Stimulated activated CD8-positive, alpha-beta memory T cell treated with anti-CD3 and anti-CD28 coated beads, Interleukin-15, amount 100 ng/mL, for 48 hours (primary cell): ENCODE measurements at places on chromosomes 12 and 14.

GRCh38 chr14:106803379-106803778 is 1277.0 kb downstream of the TMEM121 start:
- no peak for DNase-seq

DNA sequence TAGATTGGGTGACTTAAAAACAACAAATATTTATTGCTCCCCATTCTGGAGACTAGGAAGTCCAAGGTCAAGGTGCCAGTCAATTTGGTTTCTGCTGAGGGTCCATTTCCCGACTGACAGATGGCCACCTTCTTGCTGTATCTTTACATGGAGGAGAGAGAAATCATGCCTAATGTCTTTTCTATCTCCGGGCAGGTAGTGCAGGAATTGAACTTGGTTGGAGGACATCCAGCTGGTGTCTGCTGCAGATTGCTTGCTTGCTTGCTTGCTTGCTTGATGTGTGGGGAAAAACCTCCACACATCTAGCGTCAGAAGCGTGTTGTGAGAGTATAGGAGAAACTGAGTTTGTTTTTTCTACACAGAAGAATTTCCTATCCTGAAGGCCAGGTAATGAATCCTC is 561.4 kb downstream of the DIO2 start:
- DNase-seq, result no peak

DNA sequence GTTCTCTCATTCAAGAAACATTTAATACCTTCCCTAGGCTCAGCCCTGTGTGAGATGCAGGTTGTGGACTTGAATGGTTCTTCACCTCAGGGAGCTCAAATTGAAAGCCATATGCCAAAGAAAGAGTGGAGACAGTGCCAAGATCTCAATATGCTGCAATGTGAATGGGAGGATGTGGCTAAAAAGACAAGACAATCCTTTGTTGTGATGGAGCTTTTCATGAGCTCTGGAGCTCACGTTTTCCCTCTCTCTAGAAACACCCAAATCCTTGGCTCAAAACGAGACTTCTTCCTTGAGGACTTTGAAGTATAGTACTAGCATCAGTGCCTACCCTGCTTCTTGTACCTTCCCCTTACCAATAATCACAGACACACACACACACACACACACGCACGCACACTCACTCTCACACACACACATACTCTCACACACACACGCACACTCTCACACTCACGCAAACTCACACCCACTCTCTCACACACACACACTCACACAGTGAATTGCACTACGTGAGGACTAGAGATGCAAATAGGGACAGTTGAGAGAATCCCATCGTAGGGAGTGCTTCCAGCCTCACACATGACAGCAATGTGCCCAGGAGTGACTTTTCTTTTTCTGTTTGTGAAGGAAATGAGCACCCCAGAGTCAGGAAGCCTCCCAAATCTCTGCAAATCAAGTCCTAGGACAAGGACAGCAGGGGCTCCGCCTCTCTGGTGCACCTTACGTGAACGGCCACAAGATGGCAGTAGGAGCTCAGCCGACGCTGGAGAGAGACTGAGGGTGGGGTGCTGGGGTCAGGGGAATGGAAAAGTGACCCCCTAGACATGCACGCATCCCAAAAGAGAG is 231.4 kb downstream of the PCNX1 start:
- no peak for DNase-seq

GRCh38 chr14:68088451-68088854 is 268.9 kb downstream of the RAD51B start:
- no peak for DNase-seq

- no peak for DNase-seq
Measured at GRCh38 chr12:106297681-106298080, 4.9 kb upstream of the TCP11L2 start.
